DMS53 (cell line): ENCODE measurements at places on chromosomes 1 and 21.

DNA sequence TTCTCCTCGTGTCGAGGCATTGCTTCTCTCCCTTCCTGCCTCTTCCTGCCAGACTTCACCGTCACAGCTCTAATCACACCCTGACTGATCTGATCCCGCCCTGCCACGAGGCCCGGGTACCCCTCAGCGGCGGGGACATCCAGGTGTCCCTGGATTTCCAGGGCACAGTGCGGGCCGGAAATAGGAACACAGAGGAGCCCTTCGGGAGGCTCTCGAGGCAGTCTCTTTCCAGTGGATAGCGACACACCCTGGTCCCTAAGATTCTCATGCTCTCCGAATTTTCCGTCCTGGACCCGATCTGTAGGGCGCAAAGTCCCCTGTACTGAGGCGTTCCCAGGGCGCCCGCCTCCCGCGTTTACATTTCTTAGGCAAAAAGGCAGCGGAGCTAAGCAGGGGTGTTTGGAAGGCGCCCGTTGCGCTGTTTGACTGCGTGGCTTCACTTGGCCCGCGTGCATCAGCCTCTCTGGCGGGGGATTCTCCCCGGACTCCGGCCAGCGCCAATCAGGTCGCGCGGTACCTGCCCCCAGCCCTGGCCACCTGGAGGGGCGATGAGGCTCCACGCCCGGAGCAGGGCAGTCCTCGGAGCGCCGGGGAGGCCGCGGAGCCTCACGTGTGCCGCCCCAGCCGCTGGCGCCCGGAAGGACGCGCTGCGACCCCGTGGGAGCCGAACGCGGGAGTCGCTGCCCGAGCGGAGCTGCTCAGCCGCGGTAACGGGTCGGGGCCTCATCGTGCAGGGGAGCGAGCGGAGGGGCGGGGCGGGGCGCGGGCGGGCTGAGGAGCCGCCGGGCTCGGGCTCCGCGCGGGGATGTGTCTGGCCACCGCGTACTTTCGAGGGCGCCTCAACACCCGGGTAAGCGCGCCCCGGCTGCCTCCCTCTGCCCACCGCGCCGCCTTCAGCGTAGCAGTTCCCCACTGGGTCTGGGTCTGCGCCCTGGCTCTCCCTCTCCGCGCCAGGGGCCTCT is at the start of gene FAM163A:
Gene FAM163A (plus strand): TSS at position 575 of the 962 bp plus-strand sequence. CDS start 69,807 bp downstream, outside the sequence.
- DNase-seq = peak; percentile 86

DNA sequence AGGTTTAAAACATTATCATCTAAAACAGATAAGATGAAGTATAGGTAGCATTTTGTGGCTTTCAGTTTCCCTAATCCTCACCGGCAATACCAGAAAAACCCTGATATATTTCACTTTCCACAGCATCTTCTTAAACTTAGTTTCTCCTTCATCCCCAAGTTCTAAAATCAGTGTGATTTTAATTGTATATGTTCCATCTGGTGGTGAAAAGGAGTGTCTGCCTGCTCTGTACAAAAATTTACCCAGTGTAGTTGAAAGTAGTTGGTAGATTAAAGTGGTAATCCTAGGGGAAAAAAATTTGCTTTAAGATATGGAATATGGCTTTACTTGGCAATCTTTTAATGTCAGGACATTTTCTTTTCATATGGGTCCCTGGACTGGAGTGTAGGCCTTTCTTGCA is 74.3 kb downstream of the CEP350 start:
- no peak for DNase-seq

DNA sequence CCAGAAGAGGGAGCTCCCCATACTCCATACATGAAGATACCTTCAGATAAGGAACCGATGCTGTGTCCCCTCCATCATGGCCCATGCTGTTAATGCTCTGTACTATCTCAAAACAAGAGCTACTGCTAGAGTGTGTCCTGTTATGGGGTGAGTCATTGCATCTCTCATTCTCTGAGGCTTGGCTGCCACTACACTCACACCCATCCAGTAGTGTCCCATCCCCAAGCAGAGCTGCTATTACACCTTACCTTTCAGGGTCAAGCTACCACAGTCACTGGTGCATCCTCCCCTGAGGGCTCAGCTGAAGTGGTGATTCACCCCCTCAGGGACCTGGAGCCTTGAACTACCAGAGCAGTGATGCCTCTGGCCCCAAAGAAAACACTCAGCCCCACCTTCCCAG is 198.5 kb downstream of the PLA2G4A start:
- DNase-seq = peak; percentile 24

DNA sequence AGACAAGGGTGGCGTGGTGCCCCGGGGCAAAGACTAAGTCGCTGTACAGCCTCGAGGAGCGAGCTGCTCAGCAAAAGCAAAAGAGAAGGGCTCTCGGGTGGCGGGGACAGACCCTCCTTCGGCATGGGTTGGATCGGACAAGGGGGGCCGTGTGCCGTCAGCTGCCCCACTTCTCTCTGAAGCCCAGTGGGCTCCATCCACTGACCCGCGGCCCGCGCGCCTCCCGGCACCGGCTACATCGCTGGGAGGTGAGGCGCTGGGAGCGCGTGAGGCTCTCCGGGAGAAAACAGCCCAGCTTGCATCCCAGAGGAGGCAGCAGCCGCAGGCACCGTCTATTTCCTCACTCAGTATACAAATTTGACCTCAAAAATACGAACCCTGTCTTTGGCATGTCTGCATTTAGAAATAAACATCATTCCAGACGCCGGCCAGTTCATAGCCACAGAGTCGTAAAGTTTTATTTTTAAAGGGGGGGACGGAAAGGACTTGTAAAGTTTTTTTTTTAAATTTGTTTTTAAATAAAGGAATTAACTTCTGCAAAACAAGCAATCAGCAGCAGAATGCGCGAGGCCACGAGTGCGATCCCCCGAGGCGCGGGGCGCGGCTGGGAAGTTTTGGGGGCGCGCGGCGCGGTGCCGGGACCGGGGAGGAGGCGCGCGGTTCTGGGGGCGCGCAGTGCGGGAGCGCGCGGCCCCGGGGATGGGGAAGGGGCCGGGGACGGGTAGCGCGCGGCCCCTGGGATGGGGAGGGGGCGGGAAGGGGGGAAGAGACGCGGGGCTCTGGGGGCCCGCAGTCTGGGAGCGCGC is 689 bp upstream of the GPR137B start:
- peak; percentile 81 for DNase-seq

DNA sequence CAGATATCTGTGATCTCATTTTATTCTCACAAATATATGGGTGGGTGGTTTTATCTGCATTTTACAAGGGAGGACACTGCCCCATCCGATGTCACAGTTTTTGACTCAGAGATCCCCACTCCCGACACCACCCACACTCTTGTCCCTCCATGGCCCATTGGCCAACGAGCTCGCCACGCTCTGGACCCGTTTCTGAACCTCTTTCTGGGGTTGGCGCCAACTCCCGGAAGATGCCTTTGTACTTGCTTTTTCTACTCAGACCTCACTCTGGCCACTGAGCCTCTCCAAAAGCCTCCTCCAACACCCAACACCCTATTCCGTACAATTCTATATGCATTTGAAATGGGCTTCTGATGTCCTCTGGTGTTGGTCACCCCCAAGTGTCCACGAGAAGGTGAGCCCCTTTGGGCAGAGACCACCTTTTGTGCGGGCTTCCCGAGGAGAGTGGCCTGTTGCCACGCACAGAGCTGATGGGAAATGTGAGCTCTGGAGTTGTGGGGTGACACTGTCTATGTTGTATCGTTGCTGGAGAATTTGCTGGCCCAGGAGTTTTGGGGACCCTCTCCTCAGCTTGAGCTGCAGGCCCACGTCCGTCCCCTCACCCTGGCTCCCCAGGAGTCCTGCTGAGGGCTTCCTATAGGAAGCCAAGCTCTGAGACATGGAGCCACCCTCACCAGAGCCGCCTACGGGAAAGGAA is 366.9 kb upstream of the VAMP3 start:
- no peak for DNase-seq

DNA sequence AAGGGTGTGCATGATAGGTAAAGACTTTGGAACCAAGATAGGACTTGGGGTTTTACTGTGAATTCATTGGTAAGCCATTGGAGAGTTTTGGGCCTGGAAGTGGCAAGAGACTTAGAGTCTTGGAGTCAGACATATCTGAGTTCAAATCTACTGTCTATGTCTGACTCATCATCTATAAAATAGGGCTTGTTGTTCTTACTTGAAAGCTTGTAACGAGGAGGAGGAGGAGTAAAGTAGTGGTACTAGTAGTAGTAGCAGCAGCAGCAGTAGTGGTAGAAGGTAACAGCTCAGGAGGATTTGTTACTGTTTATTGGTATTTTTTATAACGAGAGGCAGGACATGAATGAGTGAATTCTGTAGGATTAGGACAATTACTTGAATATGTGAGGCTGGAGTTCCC is 62.7 kb downstream of the CACHD1 start:
- DNase-seq = no peak

DNA sequence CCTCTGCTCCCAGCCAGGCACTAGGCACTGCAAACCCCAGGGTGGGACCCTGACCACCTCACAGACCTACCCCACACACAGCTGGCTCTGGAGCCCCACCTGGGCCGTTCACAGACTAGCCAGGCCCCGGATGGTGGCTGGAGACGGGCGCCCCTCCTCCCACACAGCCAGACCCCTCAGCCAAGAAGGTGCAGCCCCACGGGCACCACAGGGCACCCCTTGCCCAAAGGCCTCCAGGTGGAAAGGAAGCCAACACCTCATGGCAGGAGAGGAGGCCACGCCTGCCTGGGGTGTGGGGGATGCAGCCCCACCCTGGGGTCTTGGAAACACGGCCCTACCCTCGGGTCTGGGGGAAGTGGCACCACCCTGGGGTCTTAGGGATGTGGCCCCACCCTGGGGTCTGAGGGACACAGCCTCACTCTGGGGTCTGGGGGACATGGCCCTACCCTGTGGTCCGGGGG is 44.6 kb downstream of the WNT9A start:
- no peak for DNase-seq

GRCh38 chr1:29641921-29642320 is 405.6 kb downstream of the PTPRU start:
- DNase-seq = no peak

DNA sequence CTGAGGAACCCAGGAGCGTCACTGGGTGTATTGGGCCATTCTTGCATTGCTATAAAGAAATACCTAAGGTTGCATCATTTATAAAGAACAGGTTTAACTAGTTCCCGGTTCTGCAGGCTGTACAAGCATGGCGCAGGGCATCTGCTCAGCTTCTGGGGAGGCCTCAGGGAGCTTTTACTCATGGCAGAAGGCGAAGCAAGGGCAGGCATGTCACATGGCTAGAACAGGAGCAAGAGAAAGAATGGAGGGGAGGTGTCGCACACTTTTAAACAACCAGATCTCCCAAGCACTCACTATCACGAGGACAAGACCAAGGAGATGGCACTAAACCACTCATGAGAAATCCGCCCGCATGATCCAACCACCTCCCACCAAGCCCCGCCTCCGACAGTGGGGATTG is 65.2 kb downstream of the PSMG1 start:
- no peak for DNase-seq

DNA sequence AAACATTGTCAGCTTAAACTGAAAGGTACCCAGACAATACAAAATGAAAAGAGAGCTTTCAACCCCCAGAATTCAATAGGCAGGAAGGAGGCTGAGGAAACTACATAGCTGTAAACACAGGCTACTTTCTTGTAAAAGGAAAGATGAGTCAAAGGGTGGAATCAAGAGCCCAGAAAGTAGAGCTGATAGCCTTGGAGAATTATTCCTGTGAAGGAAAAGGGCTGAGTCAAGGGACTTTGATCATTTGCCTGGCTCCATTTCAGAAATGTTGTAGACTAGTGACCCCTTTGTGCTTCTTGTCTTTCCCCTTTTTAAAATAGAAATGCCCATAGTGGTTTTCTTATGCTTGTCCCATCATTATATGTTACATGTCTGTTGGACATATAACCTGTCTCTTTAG is 597.6 kb downstream of the ADGRL2 start:
- no peak for DNase-seq

DNA sequence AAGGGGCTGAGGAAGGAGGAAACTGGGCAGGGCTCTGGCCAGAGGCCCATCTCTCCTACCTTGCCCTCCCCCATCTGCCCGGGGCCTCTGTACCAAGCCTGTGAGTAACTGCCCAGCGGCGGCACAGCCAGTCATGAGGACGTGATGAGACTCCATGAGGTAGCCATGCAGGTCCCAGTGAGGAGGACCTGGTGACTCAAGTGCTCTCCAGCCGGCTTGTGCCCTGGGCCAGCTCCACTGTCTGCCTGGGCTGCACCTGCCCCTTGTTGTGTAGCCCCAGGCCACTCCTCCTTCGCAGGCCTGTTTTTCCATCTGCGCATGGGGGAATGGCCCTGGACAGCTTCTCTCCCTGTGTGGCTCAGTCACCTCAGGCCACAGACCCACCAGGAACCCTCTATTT is 42.0 kb upstream of the PADI1 start:
- DNase-seq = peak; percentile 83

GRCh38 chr1:158509471-158510156 is 37.6 kb downstream of the OR10R2 start:
- DNase-seq = peak; percentile 25

- no peak for DNase-seq
Measured at GRCh38 chr1:38567401-38567800, 292.2 kb downstream of the RRAGC start.

DNA sequence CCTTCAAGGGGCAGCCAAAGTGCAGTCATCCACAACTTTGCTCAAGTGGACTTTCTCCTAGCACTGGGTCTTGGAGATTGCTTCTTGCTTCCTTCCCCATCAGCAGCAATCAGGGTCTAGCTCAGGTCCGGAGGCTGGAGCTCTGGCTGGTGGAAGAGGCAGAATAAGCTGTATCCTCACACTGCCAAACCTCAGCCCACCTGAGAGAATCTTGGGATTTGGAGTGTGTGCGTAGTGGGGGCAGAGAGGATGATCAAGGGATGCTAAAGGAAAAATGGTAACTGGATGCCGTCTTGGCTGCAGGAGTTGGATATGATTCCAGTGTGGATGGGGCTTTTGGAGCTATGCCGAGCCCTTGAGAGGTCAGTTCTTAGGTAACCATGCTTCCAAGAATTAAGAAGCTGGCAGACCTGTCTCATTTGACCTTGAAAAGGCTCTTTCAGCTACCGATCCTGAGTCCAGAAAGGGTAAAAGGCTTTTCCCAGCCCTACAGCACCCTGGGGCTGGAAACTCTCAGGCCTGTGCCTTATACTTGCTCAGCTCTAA is 4.5 kb upstream of the NFASC start:
- no peak for DNase-seq
